ENCODE measurements at places on chromosomes 6 and 20.
A peak's percentile ranks its signal among the peaks of the same experiment; 100 is the strongest.

- no peak for DNase-seq
Measured at GRCh38 chr6:161809971-161810370, 536.1 kb upstream of the AGPAT4 start.

- no peak for DNase-seq
Measured at GRCh38 chr6:24126586-24127192, 674 bp downstream of the NRSN1 start.

DNA sequence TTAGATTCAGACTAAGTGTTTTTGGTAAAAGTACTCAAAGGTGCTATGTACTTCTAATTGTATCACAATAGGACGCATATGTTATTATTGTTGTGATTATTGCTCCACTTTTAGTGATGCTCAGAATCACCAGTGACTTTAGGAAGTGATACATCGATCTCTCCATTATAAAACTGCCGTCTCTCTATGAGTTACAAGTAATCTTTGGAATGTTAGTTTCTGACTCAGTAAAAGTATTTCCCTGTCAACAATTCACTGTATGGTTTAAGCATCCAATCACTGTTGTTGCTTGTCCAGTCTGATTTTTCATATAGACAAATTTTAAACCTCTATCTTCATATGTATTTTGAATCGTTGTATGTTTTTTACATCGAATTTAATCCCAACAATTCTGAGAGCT is 9.4 kb downstream of the DCBLD1 start:
- DNase-seq: no peak

DNA sequence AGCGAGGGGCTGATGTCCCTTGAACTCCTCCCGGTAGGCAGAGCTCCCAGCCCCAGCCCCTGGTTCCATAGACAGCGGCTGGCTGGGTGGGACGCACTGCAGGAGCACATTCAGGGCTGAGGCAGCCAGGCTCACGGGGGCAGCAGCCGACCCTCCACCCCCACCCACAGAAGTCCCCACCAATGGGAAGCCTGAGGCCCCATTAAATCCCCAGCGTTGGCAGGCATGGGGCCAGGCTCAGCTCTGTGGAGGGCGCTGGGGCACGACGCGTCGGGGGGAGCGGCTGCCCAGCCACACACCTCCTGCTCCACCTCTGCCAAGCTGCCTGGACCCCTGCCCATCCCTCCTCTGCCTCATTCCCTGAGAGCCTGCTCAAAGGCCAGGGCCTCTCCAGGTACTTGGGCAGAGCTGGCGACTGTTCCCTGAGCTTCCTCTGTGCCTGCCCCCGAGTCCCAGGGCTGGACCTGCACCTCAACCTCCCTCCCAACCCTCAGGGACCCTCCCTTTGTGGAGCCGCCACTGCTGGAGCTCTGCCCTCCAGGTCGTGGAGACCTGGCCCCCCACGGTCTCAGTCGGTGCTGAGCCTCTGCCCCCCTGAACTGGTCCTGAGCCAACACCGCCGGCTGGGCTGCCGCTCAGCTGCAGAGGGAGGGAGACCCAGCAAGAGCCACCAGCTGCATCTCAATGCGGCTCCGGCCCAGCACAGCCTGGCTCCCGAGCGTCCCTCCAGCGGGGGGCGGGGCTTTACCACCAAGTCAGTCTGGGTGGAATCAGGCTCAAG is 9.1 kb downstream of the CHRNA4 start:
- peak; percentile 74 for DNase-seq

DNA sequence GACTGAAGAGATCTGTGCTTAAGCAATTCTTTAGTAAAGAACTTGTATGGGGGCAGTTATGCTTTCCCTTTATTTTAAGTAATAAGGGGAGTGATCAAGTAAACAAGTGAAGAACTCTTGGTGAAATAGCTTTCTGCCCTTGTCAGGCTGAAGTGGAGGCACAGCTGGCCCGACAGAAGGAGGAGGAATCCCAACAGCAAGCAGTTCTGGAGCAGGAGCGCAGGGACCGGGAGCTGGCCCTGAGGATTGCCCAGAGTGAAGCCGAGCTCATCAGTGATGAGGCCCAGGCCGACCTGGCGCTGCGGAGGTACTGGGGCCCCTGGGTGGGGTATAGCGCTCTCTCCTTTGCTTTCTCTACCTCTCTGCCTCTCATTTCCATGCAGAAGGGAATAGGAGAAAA is 143.3 kb downstream of the MYO6 start:
- no peak for DNase-seq

DNA sequence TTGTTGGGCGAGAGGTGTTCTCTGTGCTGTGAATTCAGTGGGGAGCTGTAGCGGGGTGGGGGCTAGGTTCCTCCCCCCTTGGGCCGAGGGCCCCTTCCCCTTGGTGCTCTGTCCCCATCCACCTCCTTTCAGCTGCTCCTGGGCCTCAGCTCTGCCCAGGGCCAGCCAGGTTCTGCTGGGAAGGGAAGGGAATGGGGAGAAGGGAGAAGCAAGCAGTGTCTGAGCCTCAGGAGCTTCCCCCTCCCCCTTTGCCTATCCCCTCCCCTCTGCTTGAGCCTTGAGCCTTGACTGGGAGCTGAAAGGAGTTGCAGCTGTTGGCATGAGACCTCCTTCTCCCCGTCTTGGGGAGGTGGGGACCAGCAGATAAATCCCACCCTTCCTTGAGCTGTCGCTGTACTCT is 576 bp upstream of the RRP36 start:
- DNase-seq: no peak

DNA sequence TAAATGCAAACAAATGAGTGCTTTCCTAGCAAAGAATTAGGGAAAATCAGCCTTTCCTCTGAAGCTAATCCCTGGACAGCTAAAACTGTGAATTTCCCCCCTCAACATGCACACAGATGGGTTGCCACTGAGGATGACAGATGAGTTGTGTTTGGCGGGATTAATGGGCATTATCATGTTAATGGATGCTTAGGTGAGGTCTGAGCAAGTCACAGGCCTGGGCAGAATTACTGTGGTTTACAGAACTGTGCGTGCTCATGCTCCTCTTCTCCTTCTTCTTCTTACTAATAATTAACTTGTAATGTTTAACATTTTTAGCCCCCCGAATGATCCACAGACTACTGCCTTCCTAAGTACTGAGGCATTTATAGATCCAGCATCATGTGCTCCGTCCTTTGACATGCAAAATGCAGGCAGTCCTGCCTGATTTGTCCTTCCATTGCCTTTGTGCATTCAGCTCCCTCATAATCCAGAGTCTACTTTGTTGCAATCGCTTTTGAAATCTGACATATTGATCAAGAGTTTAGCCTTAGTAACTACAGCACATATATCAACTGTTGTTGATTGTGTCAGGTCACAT is 753.4 kb upstream of the MMS22L start:
- DNase-seq: no peak

DNA sequence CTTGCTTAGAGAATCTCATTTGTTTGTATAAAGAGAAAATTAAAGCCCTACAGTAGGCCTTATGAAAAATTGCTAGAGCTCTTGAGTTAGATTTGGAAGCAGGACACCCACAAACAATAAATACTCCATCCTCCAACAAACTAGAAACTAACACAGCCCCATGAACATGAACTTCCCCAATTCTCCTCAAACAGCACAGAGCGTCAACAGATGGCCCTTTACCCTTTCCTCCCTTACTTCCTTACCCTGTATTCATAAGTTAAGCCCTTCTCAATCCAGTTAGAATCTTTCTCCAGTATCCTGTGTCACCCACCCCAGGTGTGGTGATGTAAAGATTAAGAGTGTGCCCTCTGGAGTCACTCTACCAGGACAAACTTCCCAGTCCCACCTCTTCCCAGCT is 113.7 kb downstream of the UNC5CL start:
- no peak for DNase-seq

DNA sequence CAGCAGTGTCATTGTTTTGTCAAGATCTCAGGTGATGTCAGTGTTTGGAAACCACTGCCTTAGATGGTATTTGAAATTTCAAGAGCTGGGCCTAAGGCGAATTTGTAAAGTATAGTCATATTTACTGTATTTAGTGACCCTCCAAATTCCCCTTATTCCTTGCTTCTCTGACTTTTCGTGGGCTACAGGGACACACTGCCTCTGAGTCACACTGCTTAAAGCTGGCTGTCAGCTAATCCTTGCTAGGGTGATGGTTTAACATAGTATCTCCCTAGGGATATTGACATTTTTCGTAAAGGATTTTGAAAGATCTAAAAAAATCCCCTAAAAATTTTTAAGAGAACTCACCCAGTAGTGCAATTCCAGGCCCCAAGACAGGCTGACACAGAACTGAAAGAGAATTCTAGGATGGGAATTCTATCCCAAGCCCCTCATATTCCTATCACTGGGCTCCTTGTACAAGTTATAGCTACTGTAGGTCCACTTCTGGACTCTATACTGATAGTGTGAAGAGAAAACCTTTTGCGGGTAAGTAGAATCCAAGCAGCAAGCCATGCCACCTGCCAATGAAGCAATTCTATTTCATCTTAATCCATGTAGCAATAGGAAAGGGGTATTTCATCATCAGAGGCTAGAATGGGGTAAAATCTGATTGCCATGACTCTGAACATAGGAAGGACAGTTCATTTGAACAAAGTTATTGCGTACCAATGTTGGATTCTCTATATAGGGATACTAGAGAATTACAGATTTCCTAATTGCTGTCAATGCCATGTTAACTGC is 4.3 kb downstream of the BMP6 start:
- no peak for DNase-seq

- peak; percentile 94 for DNase-seq
Measured at GRCh38 chr6:164378330-164378729, 931.1 kb downstream of the C6orf118 start.

GRCh38 chr20:58344741-58345140 is 35.2 kb downstream of the RAB22A start:
- no peak for DNase-seq

- no peak for DNase-seq
Measured at GRCh38 chr6:125746019-125746414, 3.4 kb upstream of the HEY2 start.

DNA sequence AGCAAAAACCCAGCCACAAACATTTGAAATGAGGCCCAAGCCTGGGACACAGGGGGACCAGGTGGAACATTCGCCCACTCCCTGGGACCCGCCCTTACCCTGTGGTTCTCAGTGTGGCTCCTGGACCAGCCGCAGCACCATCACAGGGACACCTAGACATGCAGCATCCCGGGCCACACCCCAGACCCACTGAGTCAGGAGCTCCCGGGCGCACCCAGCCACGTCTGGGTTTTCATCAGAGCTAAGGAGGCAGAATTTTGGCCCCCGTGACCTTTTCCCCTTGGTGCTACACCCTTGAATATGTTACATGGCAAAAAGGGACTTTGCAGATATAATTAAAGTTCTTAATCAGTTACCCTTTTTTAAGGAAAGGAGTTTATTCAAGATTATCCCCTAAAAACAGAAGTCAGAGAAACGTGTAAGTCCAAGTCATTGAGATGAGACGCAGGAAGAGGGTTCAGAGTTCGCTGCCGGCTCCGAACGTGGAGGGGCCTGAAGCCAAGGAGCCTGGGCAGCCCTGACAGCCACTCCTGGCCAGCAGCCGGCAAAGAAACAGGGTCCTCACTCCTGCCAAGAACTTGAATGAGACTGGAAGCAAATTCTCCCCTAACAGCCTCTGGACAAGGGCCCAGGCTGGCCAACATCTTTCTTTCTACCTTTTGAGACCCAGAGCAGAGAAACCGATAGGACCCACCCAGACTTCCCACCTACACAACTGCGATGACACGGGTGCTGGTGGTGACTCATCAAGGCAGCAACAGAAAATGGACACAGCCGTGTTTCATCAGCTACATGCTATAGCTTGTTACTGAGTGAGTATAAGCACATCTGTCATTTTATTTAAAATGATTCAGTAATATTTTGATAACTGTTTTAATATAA is 25.3 kb downstream of the BFSP1 start:
- no peak for DNase-seq

DNA sequence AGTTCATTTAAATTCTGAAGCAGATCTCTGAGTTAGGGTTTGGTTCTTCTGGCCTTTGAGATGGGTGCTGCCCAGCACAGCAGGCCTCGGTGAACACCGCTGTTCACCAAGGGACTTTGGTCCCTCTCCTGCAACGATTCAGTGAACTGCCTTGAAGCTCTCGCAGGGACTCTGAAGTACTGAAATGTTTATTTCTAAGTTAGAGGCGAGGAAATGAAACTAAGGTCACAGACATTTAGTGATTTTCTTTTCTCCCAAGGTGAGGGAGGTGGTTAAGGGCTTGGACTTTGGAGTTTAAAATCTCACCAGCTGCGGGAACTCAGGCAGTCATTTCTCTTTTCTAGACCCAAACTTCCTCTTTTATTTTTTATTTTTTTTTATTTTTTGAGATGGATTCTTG is 26.2 kb downstream of the E2F3 start:
- no peak for DNase-seq

DNA sequence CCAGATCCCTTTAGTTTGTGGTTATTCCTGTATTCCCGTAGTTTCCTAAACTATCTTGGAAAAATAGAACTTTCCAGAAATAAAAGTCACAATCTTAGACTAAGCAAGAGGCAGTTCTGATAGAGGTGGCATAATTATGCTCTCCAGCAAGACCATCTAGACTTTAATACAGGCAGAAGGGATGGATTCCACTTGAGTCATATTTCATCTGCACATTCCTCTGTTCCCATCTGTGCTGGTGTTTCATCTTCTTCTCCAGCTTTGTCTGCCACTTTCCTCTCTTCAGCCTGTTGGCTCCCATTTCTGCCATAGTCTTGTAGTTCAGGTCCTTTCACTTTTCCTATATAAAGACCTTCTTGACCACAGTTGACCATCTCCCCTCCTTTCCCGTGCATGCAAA is 102.9 kb downstream of the SOBP start:
- DNase-seq: no peak

DNA sequence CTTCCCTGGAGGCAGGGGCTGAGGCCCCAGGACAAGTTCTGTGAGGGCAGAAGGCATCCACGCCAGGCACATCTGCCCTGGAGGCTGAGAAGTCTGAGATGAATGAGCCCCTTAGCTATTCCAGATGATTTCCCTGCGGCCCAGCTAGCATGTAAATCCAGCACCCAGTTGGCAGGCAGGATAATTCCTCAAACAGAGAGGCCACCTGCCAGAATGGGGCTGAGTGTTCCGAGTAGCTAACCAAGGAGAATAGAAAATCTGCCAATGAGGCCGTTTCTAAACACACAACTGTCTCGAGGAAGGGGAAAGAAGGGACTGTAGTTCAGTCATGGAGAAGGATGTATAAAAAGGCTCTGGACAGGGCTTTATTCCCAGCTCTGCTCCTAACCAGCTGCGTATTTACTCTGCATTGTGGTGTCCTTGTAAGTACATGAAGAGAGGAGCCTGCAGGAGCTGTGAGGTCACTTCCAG is 211.4 kb upstream of the CDYL start:
- no peak for DNase-seq

DNA sequence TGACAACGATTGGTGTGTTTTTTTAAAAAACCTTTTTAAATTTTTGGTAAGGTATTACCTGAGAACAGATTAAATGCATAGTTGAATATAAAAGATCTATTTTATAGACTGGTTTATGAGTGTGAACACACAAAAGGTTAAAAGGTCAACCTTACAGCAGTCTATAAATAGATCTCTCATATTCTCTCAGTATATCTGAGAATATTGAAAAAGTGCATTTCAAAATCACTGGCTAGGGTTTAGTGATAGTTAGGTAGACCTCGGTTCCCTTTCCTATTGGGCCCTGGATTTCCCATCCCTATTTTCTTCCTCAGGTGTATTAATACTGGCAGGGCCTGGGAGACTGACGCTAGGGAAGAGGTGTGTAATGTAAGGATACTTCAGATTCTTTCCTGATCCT is 723 bp upstream of the ZNF451 start:
- DNase-seq: no peak
